ENCODE measurements at places on chromosomes 3 and 15. TPM values are rescaled to one million over a fixed set of nuclear protein-coding genes. Genes with fewer than 3 reads are reported as not detected.

The PRRT3 gene
- 1.3 TPM for total RNA-seq

The ALDH1L1 gene
- 46.3 TPM for total RNA-seq

The ITIH1 gene
- 0.35 TPM for total RNA-seq

The ABTB1 gene
- total RNA-seq: 7.6 TPM

GRCh38 chr3:108134555-108134880, 43.7 kb upstream of the CD47 start:
- H3K4me3 ChIP-seq: no peak overlapping the region
- H3K4me1 ChIP-seq: no peaks in the 10 kb centered on the region
- no peak for DNase-seq
- no peaks in the 10 kb centered on the region for H3K27me3 ChIP-seq
- H3K27ac ChIP-seq: peak overlapping the region; percentile 75

GRCh38 chr3:157125101-157125500, 34.8 kb downstream of the CCNL1 start:
- H3K27ac ChIP-seq: peak overlapping the region; percentile 16
- H3K4me3 ChIP-seq: no peak overlapping the region
- H3K36me3 ChIP-seq: no peaks in the 10 kb centered on the region
- H3K4me1 ChIP-seq: peaks cover 67% of the 10 kb centered on the region
- H3K27me3 ChIP-seq: no peaks in the 10 kb centered on the region

- H3K36me3 ChIP-seq: no peaks in the 10 kb centered on the region
- no peaks in the 10 kb centered on the region for H3K27me3 ChIP-seq
- no peaks in the 10 kb centered on the region for H3K4me1 ChIP-seq
- H3K27ac ChIP-seq: no peak overlapping the region
- no peak for DNase-seq
Observed at GRCh38 chr3:9970020-9970652, 16.5 kb downstream of the EMC3 start.

DNA sequence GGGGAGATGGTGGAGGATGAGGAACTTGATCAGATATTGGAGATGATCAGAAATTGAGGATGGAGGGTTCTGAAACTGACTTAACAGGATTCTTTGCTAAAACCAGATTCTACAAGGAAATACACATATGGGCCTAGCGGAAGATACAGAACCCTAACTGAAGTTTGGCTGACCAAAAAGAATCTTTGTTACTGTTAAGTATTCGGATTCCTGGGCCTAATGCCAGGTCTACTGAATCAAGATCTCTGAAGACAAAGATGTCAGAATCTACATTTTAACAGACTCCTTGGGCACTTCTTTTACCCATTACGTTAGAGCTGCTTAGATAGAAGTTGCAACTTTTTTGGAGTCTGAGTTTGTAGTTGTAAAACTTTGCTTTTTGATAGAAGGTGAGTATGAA, 137.7 kb downstream of the FNDC3B start:
- no peak overlapping the region for H3K27ac ChIP-seq
- peaks cover 4% of the 10 kb centered on the region for H3K4me1 ChIP-seq
- H3K36me3 ChIP-seq: no peaks in the 10 kb centered on the region

- peaks cover 12% of the 10 kb centered on the region for H3K4me1 ChIP-seq
- H3K27me3 ChIP-seq: no peaks in the 10 kb centered on the region
- peak overlapping the region; percentile 71 for H3K4me3 ChIP-seq
Observed at GRCh38 chr15:62390791-62391640, 225.9 kb upstream of the C2CD4B start.

- no peak for DNase-seq
- H3K4me1 ChIP-seq: no peaks in the 10 kb centered on the region
Observed at GRCh38 chr3:72081471-72082185, 296.7 kb upstream of the PROK2 start.

DNA sequence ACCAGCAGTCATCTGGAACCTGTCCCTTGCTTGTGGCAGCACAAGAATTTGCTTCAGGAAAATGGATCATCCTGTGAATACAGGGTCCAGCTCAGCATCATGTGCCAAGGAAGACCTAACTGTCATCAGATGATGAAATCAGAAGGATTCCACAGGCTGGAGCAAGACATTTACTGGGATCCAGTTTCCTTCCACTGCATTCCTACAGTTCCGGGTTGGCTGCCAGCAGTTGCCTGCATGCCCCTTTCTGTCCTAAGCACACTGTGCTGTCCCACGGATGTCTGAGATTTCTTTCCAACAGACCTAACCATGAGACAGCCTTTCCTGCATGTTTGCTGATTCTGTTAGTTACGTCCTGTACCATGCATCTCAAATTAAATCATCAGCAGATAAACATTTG, 140.7 kb downstream of the IMPG2 start:
- H3K4me3 ChIP-seq: no peak overlapping the region
- H3K27me3 ChIP-seq: no peaks in the 10 kb centered on the region
- H3K36me3 ChIP-seq: no peaks in the 10 kb centered on the region
- DNase-seq: no peak

All from pancreas (tissue), 10 donors.